ENCODE measurements at places on chromosomes 7 and 10.

DNA sequence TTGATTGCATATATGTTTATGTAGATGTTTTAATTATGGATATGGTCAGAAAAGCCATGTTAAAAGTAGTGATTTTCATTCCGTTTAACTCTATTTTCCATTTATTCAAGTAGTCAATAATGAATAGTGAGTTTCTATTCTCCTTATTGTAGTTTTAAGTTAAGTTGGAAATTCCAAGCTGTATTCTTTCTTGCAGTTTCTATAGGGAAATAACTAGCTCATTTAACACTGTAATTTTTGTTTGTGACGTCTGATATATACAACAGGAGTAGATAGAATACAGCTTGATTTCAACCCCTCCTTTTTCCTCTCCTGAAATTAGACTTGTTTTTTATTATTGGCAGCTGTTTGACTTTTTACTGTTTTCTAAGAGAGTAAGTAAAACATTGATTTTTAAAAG is 47.2 kb downstream of the SLK start:
- no peak for DNase-seq

- no peak for DNase-seq
Measured at GRCh38 chr10:73641328-73642060, at the start of gene MYOZ1. Gene MYOZ1, minus strand, starts transcription at chr10:73641474. Its CDS starts 1,457 bp downstream, at chr10:73640017.

DNA sequence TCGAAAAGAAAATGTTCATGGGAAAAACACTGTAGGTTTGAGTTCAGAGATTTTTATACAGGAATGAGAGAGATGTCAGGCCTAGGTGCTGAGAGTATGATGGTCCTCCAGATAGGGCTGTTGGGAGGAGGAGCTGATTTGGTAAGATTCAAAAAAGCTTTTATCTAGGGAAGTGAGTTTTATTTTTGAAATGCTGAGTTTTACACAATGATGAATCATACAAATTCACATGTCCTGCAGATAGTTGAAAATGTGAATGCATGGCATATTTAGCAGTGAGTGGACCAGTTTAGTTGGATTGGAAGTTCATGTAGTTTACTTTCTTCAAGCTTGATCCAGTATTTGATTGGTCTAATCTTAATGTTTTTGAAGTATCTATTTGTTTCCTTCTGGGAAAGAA is 154.8 kb downstream of the LRRC4 start:
- DNase-seq = no peak

- DNase-seq = no peak
Measured at GRCh38 chr7:564176-564865, 44.7 kb upstream of the PDGFA start.

DNA sequence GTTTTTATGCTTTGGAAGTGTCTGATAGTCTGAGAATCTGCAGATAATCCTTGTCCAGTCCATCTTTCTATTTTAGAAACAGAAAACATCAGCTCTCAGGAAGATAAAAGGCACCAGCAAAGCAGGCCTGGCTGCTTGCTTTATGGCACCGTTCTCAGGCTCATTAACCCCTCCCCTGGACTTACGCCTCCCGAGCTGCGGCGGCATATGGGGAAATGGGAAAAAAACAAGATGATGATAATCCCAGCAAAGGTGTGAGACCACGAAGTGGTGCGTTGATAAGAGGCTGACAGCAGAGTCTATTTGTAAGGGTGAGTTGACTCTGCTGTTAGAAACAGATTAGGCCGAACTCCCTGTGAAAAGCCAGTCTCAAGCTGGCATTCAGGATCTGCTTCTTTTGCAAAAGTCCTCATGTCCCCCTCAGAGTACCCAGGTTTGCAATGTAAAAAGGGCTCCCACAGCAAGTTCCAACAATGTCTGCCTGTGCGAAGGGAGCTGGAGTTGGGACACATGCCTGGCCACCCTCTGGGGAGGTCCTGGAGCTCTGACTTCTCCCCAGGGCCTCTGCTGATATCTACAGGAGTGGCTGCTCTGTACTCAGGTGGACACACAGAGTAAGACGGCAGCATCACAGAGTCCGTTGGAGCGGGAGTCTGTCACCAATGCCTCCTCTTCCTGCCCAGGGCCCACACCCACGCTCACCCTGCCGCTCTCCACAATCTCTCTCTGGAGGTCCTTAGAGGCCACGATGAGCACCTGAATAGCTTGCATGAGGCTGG is 54.3 kb downstream of the SPDYE5 start:
- no peak for DNase-seq

DNA sequence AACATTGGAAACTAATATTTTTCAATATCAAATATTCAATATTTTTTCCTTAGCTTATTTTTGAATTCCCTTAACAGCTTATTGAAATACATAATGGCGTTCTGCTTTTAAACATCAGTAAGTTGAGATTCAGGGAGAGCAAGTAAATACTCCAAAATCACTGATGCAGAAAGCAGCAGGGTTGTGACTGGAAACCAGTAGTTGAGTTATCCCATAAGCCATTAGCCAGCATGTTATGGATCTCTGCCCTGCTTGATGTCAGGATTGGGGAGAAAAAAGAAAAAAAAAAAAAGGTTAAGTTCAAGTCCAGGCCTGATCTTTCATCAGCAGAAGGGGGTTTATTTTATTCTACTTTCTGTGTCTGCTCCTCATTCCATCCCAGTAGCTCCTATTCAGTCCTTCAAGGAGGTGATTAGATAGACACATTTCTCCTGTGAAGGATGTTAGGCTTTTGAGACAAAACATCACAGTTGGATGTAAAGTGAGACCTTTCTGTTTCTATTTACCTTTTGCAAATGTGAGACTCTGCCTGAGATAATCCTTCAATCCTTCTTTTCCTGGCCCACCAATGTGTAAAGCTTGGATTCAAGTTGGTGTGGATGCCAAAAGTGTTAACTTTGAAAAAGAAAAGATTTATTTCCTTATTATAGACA is 110.9 kb upstream of the HDAC9 start:
- DNase-seq = no peak

DNA sequence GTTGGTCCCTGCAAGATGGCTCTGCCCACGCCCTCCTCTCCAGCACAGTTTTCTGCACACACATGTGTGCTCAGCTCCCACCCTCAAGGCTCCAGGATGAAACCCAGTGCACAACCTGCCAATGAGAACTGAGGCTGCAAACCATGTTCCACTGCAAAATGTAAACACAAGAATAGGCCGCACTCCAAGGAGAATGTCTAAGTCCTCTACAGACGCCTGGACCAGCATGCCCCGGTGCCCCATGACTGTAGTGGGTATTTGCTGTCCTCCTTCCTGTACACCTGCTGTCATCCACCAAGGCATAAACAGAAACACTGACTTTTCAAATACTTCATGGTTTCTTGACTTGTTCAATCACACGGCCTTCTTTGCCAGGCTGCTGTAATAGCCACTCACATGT is 72.6 kb downstream of the COBL start:
- no peak for DNase-seq

GRCh38 chr7:90747516-90747915 is 151.4 kb downstream of the CDK14 start:
- no peak for DNase-seq

DNA sequence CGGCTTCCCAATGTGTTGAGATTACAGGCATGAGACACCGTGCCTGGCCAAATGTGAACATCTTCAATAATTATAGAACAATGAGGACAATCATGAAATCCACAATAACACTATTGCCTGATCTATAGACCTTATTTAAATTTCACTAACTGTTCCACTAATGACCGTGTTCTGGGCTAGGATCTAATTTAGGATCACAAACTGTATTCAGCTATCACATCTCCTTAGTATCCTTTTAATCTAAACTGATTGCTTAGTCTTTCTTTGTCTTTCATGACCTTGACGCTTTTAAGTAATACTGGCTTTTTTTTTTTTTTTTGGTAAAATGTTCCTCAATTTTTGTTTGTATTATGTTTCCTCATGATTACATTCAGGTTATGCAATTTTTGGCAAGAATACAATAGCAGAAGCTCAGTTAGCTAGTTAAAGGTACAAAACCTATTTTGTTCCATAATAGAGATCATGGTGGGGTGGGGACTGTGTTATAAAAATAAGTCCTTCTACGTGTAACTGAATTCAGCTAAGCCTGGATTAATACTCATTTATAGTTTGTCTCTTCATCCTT is 158.4 kb downstream of the AOAH start:
- DNase-seq = no peak
